ENCODE measurements at places on chromosomes 6 and 20.

GRCh38 chr20:328027-328974 is 2.9 kb downstream of the SOX12 start:
- DNase-seq = no peak

DNA sequence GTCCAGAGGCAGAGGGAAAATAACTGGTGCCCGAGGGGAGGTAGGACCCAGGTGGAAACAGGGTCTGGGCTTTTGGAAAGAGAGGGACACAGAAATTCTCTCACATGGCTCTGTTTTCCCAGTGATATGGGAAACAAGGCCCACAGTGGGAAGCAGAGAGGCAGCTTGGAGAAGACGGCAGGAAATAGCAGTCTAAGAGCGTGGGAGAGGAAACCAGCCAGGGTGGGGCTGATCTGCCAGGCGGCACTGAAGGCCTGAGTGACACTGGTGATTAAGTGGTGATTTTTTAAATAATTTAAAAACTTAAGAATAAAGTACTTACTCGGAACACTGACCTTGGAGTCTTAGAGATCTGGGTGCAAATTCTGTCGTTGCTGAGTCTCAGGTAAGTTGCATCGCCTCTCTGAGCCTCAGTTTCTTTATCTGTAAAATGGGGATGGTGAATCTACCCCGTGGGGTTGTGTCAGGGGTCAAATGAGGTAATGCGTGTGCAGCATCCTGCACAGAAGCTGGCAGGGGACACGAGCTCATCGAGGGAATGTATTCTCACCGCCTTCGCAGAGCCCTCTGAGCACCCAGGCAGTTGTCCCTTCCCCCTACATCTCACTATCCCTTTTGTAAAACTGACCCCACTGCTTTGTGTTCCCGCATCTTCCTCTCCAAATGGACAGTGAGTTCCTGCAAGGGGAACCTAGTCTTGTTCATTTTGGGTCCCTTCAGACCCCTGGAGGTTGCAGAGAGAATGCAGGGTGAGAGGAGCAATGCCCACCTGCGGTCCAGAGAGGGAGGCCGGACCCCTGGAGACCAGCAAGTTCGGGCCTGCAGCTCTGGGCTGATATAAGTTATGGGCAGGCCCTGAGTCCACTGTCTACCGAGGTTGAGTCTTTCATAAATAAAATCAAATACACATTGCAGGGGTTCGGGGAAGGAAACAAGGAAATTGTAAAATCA is 228.6 kb upstream of the PMEPA1 start:
- DNase-seq = no peak

DNA sequence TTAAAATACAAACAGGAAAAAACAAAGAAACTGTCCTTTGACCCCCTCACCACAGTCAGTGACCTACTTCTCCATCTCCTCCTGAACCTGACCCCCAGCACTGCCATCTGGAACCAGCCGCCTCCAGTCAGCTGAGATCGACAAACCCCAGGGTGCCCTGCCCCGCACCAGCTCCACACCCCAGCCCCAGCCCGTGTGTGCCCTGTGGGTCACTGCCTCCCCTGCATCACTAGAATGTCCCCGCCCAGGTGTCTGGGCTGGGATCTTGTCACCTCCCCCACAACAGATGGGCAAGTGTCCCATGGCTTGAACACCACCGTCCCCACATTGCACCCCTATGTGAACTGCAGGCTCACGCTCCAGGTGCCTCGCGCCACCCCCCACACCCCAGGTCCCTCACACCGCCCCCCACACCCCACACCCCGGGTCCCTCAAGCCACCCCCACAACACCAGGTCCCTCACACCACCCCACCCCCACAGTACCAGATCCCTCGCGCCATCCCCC is 13.3 kb downstream of the TAF4 start:
- DNase-seq = no peak

DNA sequence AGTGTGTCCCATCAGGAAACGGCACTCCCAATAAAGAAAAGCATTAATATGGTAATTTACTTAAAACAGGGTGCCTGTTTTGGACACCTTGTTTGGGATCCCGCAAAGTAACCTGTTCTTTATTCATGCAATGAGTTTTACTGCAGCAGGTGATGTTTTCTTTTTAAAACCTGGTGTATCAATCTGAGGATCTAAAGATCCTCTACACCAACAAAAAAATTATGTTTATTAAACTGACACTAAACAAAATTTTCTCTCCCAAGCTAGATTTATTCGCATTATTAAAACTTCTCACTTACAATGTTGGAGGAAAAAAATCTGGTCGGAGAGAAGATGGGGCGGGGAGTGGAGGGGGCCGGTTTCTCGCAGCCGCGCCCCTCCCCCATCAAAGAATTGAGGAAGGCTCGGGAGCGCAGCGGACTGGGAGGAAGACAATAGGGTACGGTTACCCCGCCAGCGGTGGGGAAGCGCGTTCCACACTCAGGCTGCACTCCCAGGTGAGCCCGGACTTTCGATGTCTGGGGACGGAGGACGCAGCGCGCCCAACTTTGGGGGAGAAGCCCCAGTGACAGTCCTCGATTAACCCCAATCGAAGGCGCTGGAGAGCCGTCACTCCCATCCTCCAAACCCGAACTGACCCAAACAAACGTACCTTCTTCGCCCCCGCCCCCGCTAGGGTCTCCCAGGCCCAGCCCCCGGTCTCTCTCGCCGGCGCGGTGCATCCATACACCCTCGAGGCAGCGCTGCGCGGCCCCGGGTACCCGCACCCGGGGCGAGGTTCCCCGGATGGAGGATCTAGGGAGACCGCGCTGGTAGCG is 1.3 kb downstream of the CD24 start:
- peak; percentile 59 for DNase-seq

DNA sequence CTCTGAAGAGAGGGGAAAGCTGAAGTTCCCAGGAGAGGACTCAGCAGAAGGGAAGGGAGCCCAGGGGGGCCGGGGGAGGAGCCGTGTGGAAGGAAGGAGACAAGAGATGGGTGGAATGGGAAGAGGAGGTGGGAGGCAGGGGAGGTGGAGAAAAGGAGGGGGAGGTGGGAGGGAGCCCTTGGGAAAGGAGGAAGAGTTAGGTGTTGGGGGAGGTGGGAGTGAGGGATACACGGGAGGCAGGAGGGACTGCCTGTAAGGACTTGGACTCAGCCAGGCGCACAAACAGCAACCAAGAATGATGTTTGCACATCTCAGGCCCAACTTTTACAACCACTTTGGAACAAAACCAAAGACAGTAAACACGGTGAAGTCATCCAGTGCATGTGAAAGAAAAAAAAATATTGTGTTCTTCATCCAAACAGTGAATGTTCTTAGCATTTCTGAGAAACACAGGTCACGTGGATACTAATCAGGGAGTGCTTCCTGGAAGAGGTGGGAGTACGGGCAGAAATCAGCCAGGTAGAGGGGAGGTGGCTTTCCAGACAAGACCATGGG is 17.4 kb upstream of the LSM14B start:
- no peak for DNase-seq

DNA sequence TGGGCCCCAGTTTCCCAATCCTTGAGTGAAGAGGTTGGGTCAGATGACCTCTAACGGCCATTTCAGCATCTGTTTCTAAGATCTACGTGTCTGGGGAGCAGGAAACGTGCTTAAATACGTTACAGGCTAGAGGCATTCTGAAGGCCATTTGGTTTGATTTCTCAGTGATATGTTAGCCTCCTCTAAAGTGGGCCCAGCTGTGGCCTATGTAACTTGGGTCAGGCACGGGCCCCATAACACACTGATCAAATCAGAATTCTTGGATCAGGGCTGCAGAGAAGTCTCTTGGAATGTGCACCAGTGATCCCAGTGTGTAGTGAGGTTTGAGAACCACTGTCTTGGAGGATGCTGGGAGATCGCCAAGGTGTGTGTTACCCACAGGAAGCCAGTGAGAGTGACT is 36.1 kb upstream of the TGM3 start:
- DNase-seq = no peak

GRCh38 chr6:118171852-118172251 is 264.8 kb downstream of the SLC35F1 start:
- no peak for DNase-seq

- DNase-seq = no peak
Measured at GRCh38 chr6:113511100-113511499, 346.0 kb upstream of the MARCKS start.

GRCh38 chr6:142530566-142530965 is 228.8 kb downstream of the ADGRG6 start:
- no peak for DNase-seq

- no peak for DNase-seq
Measured at GRCh38 chr20:47358039-47358671, 1.7 kb upstream of the ZMYND8 start.

GRCh38 chr20:8005033-8005432 is 14.5 kb downstream of the TMX4 start:
- no peak for DNase-seq

DNA sequence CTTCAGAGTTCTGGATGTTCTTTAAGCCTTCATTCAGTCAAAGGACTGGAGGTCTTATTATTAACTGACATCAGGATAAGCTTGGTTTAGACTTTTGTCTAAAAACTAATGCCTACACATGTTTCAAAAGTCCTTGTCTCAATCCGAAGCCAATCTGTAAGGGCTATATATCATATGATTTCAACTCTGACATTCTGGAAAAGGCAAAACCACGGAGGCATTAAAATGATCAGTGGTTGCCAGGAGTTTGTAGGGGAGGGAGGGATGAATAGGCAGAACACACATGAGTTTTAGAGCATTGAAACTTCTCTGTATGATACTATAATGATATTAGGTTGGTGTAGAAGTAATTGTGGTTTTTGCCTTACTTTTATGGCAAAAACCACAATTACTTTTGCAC is 1285.8 kb upstream of the CITED2 start:
- DNase-seq = no peak

- no peak for DNase-seq
Measured at GRCh38 chr6:129194306-129194941, 311.5 kb downstream of the LAMA2 start.

DNA sequence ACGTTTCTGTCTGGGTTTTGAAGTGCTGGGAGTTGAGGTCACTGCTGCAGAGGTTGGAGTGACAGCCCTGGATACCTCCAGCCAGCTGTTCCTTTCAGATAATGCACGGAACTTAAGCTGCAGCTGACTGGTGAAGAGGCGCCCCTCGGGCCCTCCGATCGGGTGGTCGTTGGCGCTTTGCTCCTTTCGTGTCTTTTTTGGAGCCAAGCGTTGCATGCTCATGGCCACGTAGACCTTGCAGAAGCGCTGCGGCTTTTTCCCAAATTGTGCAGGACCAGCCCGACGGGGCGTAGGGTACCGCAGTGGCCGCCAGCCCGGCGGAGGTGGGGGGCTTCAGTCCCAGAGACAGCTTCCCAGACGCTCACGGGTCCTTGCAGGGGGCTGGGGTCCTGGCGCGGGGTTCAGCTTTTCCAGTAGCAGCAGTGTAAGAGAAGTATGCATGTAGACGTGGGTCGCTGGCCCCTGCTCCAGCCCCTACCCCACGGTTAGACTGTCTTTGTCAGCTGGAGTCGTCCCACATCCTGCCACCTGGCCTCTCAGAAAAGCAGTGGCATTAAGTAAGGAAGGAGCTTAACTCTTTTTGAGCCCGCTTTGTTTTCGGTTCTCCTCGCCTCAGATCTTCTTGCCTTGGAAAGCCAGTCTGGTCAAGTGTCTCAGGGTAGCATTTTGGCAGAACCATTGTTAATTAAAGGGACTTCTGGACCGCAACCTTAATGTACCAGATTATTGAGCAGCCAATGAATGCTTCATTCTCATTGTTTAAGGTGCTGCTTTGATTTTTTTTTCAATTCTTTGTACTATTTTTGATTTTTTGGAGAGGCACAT is 838 bp downstream of the TNFAIP3 start:
- DNase-seq = no peak

GRCh38 chr6:164294047-164294784 is 879.7 kb downstream of the QKI start:
- no peak for DNase-seq

Data from GM13976 (cell line).